ENCODE measurements at places on chromosomes 4 and X.

DNA sequence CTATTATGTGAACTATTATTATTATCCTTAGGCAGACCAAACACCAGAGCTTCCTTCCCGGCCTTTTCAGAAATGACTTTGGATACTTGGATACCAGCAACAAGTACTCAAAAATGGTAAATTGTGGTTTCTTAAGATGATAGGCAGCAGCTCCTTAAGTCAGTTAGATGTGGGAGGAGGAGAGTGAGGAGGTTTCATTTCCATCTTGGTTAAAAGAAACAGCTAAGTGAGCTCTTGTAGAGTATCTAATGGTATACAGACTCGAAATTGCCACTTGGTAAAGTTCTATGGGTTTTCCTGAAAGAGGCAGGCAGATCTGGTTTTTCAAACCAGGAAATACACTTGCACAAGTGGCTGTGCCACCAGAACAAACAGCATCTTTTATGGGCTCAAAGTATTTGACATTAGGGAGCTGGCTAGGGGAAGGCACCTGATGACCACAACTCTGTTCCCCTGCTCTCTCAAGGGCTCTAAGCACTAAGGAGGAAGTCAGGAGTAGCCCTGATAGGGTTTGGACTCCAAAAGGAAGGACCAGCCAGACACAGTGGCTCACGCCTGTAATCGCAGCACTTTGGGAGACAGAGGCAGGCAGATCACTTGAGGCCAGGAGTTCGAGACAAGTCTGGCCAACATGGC, 130.9 kb downstream of the TMEM164 start:
- DNase-seq, result no peak

DNA sequence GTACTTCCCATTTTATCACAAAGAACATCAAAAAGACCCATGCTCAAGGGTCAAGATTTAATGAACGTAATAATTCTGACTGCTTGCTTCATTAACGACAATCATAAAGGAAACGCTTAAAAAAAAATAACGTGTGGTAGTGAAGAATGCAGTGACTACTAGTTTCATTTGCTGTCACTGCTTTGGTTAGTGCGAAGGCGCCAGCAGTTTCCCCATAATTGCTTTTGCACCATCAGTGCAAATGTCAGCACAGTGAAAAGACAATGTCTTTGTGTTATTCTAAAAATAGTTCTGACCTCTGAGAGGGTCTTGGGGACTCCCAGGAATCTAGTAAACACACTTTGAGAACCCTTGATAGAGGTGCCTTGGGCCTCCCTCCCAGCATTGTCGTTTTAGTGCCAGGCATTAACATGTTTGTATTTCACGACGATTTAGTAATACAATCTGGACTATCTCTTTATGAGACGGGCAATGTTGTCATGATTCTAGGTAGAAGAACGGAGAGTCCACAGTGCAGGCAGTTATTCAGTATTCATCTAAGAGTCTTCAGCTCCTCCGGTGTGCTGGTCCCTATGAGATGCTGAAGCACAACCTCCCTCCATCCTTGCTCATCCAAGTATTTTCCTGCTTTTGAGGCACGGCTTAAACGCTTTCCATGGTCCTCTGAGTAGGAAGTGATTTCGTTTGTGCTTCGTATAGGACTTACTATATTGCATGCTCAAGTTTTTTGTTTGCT, 71.0 kb downstream of the AFF1 start:
- DNase-seq, result no peak

DNA sequence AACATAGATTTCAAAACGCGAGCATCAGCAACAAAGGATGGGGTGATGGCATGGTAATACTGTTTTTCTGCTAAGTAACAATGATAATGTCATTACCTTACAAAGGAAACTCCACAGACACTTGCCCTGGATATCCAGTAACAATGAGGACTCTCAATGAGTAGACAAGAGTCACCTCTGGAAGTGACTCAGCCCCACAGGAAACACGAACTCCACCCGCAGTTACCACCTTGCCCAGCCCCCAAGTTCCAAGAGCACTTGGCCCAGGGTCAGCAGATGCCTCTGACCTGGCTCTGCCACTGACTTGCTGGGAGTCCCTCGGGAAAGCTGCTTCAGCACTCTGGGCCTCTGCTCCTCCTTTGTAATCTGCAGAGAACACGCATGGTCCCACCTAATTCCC, 110.3 kb upstream of the MAP3K15 start:
- peak; percentile 38 for DNase-seq

DNA sequence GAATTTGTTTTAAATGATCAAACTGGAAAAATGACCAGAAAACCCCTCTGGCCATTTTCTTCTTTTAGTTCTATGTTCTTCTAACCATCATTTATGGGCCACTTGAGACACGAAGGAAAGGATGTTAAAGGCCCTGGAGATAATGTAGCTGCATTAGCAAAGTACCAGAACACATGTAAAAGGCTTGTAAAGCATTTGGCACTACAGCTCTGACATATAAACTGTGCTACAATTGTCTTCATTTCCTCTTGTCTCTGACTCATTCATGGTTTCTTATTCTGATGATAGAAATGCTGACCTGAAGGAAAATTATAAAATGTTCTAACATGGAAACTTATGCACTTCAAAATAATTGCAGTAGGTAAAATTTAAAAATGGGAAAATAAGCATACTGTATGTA, 388.7 kb downstream of the FAT4 start:
- DNase-seq, result no peak

GRCh38 chrX:17944833-17945497, 83.9 kb upstream of the RAI2 start:
- no peak for DNase-seq

GRCh38 chrX:37083880-37084279, 75.7 kb downstream of the FAM47C start:
- no peak for DNase-seq

DNA sequence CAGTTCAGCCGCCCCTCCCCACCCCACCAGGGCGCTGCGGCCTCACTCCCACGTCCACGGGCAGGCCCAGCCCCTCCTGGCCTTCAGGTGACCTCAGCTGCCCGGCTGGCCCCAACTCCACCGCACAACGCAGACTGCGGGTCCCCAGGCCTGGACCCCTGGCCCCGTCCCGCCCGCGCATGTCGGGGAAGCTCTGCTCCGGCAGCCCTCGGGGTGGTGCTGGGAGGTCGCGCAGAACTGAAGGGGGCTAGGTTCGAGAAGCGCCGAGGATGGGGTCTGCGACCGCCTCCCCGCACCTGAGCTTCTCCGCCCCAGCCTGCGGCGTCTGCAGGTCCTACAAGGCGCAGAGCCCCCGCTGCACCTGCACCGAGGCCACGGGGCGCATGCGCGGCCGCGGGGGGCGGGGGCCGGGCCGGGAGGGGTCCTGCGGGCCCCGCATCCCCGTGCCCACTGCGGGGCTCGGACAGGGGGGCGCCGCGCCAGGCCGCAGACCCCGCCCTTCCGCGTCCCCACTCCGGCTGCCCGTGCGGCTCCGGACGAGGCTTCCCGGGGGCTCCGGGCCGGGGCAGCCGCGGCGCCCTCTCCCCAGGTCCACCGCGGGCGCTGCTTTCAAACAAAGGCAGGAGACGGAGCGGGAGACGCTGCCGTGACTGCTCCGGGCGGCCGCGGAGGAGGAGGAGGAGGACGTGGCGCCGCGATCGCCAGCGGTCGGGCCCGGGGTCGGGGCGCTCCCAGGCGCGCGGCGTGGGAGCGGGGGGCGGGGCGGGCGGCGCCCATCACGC, 672 bp upstream of the NAT8L start:
- peak; percentile 38 for DNase-seq

DNA sequence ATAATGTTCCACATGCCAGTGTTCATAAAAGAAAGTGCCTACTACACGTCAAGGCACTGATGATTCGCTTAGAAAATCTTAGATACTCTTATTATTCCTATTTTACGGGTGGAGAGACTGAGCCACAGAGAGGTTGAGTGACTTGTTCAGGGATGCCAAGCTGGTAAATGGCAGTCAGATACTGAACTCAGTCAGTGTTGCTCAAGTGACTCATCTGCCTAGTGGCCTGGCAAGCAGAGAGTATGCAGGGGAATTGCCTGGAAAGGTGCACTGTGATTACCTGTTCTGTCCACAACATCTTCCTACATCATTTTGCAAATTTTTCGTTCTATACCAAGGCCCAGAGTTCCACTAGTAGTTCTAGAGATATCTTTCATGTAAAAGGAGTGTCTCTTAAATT, 68.4 kb downstream of the RAPGEF2 start:
- no peak for DNase-seq

- DNase-seq, result no peak
These were observed 475.7 kb upstream of the SLIT2 start for GRCh38 chr4:19776021-19776459.

- DNase-seq, result no peak
These were observed 214.0 kb upstream of the WDFY3 start for GRCh38 chr4:85180533-85180932.

- DNase-seq, result no peak
These were observed 1063.8 kb upstream of the INTU start for GRCh38 chr4:126568652-126569570.

- no peak for DNase-seq
These were observed 11.6 kb upstream of the CENPVL2 start for GRCh38 chrX:51694254-51694653.

DNA sequence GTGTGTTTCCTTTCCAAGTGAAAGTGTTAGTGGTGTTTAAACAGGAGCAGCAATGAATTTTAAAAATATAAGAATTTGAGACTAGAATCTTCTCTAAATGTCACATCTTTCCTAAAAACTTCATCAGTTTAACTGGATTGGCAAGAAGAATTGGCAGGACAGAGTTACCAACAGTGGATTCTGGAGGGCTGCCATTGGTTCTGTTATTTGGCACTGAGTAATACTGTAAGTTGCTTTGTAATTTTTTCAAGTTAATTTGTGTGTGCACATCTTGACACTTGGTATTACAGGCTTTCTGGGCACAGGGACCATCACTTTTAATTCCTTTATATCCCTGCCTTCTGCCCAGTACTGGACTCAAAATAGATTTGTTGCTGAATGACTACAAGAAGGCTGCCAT, 4.5 kb upstream of the GPRIN3 start:
- no peak for DNase-seq

GRCh38 chrX:82648062-82648461, 860.0 kb upstream of the POU3F4 start:
- no peak for DNase-seq

DNA sequence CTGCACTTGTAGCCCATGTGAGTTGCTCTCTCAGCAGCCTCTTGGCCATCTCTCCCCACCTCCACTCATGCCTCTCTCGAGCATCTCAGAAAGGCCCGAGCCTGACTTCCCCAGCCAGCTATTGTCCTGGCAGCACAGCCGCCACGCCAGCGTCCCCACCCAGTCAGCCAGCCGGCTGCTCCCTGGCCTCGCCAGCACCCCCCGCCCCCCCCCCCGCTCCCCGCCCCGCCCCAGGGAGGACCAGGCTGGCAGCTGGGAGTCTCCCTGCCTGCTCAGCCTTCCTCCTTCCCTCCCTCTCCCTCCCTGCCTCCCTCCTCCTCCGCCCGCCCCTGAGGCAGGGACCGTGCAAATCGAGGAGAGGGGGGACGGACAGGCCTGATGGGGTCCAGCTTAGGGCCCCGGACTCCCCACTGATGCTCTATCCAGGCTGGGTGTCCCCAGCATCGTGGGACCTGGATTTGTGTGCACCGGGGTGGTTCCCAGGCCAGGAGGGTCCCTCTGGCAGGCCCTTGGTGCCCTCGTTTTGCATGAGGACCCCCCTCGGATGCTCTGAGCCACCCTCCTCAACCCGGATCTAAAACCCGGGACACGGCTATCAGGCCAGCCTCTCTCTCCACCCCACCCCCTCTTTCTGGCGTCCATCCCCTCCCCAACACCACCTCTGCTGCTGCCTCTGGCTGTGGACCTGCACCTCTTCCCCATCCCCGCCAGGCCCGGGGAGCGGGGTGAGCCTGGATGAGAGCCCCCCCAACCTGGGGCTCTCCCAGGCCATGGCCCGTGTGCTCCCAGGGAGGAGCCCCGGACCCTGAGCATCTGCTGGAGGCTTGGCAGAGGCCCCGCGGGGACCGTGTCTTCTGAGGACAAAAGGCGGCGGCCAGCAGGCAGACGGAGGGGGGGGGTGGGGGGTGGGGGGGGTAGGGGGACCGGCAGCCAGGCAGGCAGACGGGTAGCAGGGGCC, at the start of gene GPR173:
Gene GPR173 (plus strand): TSS at position 621 of the 958 bp plus-strand sequence. CDS start 27,833 bp downstream, outside the sequence.
- peak; percentile 67 for DNase-seq

DNA sequence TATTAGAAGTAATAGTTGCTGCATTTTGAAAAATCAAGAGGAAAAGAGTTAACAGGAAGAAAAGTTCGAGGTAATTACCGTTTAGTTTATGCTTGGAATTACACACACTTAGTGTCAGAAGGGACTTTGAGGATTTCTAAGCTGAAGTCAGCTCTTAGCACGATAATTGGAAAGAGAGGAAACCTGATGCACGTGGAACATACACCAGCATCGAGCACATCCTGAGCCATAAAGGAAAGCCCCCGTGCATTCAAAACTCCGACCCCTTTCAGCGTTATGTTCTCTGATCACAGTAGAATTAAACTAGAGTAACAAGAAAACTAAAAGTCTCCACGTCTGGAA, 400 bp upstream of the PAQR3 start:
- DNase-seq, result no peak

DNA sequence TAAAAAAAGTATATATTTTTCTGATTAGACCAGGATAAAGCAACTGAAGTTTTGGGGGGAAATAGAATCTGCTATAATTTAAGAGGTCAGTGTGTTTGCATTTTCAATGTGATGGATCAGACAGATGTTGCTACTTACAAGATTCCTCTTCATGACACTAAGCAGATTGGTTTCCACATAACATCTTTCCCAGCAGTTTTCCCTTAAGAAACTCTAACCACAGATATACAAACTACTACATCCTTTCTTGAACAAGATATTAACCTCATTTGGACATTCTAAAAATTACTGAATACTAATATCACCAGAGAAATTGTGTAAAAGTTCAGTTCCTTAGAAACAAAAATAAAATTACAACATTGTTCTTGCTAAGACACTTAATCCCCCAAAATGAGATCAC, 106.7 kb upstream of the GUCY1A1 start:
- no peak for DNase-seq

DNA sequence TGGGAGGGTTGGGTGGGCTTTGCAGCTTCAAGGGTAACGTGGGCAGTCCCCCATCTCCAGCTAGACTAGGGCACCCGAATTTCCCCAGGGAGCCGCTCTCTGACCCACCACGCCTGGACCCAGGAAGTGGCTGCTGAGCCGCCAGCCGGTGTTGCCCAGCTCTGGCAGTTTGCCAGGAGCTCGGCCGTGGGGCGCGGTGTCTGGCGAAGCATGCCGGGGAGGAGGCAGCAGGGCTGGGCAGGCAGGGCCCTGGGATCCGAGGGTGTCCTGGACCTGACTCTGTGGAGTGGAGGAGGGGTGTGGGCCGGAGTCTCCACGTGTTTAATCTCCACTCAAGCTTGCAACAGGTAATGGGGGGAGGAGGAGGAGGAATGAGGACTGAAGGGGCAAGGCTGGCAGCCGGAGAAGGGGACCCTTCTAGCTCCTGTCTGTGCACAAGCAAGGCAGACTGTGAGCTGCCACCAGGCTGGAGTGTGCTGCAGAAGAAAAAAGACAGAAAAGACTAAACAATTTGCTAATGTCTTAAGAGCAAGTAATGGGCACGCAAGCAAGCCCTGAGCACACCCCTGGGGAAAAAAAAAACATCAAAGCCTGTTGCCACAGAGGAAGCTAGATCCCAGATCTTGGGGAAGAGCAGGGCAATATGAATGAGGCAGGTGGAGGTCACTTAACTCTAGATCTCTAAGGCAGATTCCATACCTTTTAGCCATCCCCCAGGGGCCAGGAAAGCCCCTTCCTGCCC, 2.4 kb downstream of the LONRF3 start:
- DNase-seq, result peak; percentile 64
